Large intestine (tissue), 12 donors: ENCODE measurements at places on chromosomes 12 and 14. TPM values are rescaled to one million over a fixed set of nuclear protein-coding genes. Genes with fewer than 3 reads are reported as not detected.

DNA sequence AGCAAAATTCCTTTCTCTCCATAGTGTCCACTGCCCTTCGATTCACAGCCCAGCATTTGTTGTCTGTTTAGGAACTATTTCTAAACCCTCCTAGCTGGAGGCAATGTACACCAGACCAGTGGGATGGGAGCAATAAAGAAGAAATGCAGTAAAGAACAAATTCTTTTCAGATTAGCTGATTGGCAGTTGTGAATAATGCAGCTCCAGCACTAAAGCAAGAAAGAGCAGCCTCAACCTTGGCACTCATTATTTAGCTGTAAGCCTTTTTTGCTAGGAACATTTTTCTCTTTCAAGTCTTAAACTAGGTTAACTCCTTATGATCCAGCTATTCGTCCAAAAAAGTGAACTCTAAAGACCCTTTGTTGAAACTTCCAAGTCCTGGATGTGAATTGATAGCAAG, 580.5 kb upstream of the STXBP6 start:
- DNase-seq: no peak

SPTSSA gene
- 27.2 TPM for polyA plus RNA-seq

CDH24 gene
- 10.5 TPM for polyA plus RNA-seq

GRCh38 chr12:57889500-57889989, 43.0 kb upstream of the CTDSP2 start:
- DNase-seq: peak; percentile 55

- DNase-seq: no peak
Measured at GRCh38 chr12:50625029-50625925, 120.5 kb downstream of the DIP2B start.

PUS7L gene
- 8.7 TPM for polyA plus RNA-seq

ATN1 gene
- 66.6 TPM for polyA plus RNA-seq

DNA sequence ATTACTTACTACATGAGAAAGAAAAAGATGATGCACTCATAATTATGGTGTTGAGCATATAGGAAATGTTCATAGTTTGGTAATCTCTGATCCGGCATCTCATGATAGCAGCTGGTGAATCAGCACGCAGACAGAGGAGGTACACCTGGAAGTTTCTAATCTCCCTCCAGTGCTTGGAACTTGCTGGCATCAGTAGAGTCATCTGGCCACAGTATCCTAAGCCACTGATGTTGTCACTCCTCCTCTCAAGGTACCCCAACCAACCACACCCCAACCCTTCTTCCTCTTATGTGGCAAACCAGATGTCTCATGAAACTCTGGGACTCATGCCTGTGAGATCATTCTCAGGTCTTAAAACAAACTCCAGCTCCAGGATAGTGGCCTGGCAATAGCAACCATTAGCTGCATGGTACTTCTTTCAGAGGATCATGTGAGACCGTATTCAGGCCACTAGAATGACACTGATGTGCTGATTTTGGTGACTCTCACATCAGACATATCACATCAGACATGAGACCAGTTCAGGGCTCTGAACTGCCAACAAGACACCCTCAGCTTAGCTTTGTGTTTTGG, 143.0 kb downstream of the RASSF9 start:
- DNase-seq: no peak

ANKS1B gene
- 2.4 TPM for polyA plus RNA-seq

BCL2L2 gene
- 53.8 TPM for polyA plus RNA-seq

PMEL gene
- 5.7 TPM for polyA plus RNA-seq

ASPG gene
- 11.7 TPM for polyA plus RNA-seq

TMEM30B gene
- polyA plus RNA-seq: 36.6 TPM

DNA sequence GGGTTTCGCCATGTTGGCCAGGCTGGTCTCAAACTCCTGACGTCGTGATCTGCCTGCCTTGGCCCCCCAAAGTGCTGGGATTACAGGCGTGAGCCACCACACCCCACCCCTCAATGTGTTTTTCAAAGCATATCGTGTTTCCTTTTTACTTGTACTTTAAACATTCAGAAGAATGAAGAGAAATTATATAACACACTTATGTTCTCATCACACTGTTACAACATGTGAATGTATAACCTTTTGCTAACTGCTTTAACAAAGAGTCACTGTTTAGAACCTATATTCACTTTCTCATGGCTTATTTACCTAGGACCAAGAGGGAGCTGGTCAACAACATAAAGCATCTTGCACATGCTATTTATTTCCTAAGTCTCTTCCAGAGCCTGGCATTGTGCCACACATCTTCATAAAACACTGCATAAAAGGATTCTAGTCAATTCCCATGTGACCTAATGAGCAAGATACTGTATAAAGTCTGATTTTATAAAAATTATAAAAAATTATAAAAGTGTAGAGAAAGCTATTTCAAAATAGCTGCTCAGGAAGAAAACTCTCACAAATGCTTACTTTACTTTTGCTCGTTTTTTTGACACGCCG, 16.0 kb upstream of the ACTR6 start:
- DNase-seq: no peak

- DNase-seq: no peak
Measured at GRCh38 chr12:117502633-117503032, 141.2 kb upstream of the NOS1 start.

GRCh38 chr14:50926851-50927386, 17.4 kb downstream of the PYGL start:
- DNase-seq: no peak

GRCh38 chr12:120394483-120395367, 25.8 kb upstream of the MSI1 start:
- DNase-seq: peak; percentile 69

- no peak for DNase-seq
Measured at GRCh38 chr12:132525833-132526455, 36.0 kb downstream of the FBRSL1 start.

DNA sequence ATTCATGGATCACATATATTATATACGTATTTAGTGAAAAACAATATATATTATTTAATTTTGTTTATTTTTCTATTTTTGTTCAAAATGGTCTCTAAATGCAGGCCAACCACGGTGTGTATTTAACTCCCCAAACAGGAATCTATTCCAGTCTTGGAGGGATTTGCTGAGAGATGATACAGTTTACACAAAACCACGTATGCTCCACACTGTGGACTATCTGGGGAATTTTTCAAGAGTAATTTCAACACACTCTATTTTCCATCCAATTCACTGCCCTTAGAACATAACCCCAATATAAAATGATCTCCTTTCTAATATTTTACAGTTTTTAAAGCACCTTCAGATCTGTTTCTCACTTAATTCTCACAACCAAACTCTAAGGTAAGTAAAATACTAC, 15.3 kb downstream of the EML1 start:
- DNase-seq: no peak

- DNase-seq: no peak
Measured at GRCh38 chr14:53952533-53952932, 4.1 kb downstream of the BMP4 start.

DNA sequence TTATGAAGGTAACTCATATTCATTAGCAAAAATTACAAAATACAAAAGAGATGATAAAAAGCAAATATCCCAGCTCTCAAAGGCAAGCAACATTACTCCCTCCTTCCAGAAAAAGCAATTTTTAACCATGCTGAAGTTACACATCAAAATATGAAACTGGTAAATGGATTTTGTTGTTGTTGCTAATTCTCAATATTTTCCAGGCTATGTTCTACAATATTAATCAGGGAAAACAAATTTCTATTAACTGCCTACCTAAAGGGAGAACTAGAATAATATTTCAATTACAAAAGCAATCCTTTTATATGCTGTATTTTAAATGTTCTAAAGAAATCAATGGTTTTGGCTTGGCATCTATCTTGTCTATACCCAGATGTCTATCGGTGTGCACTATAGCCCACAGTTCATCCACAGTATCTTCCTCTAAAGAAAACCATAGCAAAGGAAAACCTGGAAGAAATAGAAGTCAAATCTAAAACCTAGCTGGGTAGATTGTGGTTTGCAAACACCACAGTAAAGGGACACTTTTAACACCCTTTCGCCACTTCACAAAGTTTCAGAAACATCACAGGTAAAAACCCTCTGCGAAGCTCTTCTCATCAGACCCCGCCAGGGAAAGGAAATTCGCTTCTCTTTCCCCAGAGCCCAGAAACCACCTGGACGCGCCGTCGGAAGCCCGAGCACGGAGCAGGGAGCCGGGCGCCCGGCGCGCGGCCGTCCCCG, 32.0 kb downstream of the TC2N start:
- DNase-seq: no peak

DNA sequence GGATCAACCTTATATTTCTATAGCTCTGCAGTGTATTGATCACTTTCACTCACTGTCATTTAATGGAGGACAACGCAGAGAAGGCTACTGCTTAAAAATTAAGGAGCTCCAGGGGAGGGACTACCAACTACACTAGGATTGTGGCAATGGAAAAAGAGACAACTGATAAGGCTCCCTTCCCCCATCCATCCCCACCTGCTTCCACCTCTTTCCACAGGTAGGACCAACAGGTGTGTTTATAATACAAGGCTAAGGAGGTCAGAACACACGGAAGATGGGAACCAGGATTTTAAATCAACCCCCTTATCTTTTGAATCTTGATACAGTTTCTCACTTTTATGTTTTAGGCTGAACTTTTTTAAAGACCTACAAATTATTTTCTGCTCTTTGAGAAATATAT, 90.8 kb downstream of the STAB2 start:
- DNase-seq: no peak

DNA sequence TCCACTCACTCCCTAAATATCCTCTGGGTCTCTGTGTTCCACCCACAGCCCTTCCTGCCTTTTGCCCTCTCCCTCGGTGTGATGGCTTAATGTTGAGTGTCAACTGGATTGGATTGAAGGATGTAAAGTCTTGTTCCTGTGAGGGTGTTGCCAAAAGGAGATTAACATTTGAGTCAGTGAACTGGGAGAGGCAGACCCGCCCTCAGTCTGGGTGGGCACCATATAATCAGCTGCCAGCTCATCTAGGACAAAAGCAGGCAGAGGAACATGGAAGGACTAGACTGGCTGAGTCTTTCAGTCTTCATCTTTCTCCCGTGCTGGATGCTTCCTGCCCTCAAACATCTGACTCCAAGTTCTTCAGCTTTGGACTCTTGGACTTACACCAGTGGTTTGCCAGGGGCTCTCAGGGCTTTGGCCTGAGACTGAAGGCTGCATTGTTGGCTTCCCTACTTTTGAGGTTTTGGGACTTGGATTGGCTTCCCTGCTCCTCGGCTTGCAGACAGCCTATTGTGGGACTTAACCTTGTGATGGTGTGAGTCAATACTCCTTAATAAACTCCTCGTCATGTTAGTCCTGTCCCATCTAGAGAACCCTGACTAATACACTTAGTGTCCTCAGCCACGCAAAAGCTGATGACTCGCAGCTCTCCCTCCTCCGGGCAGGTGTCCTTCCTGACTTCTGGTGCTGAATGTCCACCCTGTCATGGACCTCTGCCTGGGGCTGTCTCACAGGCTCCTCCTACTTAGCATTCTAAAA, 5.9 kb downstream of the DGLUCY start:
- DNase-seq: no peak

GRCh38 chr14:88188745-88189416, 134.2 kb downstream of the KCNK10 start:
- no peak for DNase-seq

DNA sequence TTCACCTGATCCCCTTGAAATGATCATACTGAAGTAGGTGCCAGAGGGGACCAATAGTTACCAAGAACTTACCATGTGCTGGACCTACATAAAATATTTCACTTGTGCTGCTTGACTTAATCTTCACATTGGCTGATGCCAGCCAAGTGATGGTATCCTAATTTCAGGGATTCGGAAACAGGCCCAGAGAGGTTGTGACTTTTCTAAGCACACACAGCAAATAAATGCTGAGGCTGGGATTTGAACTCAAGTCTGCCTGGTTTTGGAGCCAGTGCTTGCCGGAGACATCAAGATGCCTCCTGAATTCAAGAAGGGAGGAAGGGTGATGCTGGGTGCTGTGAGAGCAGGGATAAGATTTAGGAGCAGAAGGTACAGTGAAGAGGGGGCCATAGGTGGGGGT, 173.5 kb upstream of the LHX5 start:
- no peak for DNase-seq

- DNase-seq: peak; percentile 54
Measured at GRCh38 chr12:47032644-47033043, 46.8 kb upstream of the PCED1B start.

NUDT14 gene
- 64.4 TPM for polyA plus RNA-seq

- no peak for DNase-seq
Measured at GRCh38 chr14:68459480-68460136, 333.3 kb downstream of the ZFP36L1 start.

- DNase-seq: peak; percentile 47
Measured at GRCh38 chr12:71661977-71662530, 1.6 kb downstream of the ZFC3H1 start.

YLPM1 gene
- 52.9 TPM for polyA plus RNA-seq

GRCh38 chr14:91841065-91841464, 26.3 kb downstream of the TC2N start:
- no peak for DNase-seq

GRCh38 chr12:76242813-76243550, 105.2 kb downstream of the BBS10 start:
- no peak for DNase-seq

OAS1 gene
- 26.9 TPM for polyA plus RNA-seq

LHX5 gene
- polyA plus RNA-seq: not detected

- DNase-seq: peak; percentile 35
Measured at GRCh38 chr14:57486767-57487379, 6.8 kb downstream of the CCDC198 start.

DNA sequence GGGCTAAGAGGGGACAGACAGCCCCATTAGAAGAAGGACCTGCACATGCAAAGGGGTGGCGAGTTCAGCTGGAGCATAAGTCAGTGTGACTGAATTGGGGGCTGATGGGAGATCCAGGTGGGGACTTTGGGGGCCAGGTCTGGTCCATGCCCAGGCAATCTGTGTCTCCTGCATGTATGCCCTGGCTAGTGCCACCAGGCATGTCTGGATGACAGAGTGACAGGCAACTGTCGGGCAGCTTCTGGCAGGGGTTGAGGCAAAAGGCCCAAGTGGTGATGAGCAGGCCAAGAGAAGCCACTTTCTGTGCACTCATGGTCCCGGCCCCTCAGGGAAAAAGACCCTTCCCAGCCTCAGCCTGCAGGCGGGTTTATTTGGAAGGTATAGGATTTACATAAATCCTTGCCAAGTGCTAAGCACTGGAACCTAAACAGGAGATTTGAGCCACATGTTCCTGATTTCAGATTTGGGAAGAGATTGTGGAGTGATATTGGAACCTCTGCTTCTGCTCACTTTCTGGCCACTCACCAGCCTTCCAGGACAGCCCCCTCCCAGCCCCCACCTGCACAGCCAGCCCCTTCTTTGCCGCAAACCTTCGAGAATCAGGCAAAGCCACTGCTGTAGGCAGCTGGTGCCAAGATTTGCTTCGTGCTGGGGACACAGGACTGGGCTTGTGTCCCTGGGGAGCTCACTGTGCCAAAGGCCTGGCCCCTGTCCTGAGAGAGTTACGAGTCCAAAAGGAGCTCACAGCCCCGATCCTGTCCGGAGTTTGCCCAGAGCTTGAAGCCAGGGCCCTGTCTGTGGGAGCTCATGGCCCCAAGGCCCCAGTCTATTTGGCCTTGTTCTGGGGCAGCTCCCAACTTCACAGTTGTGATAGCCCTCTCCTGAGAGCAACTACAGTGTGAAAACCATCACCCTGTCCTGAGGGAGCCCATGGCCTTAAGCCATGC, 232.5 kb upstream of the RTL1 start:
- no peak for DNase-seq

MYF5 gene
- 0.07 TPM for polyA plus RNA-seq

GRCh38 chr12:115973968-115974724, 303.3 kb downstream of the MED13L start:
- no peak for DNase-seq

FBLN5 gene
- 63.2 TPM for polyA plus RNA-seq

GRCh38 chr12:130366159-130366558, 28.5 kb downstream of the PIWIL1 start:
- DNase-seq: no peak

- DNase-seq: no peak
Measured at GRCh38 chr12:77382096-77382742, 316.9 kb upstream of the E2F7 start.
